ENCODE measurements at places on chromosomes 1 and 21.
A peak's percentile ranks its signal among the peaks of the same experiment; 100 is the strongest.

- no peak for DNase-seq
Measured at GRCh38 chr21:32476661-32477423, 64.3 kb downstream of the EVA1C start.

DNA sequence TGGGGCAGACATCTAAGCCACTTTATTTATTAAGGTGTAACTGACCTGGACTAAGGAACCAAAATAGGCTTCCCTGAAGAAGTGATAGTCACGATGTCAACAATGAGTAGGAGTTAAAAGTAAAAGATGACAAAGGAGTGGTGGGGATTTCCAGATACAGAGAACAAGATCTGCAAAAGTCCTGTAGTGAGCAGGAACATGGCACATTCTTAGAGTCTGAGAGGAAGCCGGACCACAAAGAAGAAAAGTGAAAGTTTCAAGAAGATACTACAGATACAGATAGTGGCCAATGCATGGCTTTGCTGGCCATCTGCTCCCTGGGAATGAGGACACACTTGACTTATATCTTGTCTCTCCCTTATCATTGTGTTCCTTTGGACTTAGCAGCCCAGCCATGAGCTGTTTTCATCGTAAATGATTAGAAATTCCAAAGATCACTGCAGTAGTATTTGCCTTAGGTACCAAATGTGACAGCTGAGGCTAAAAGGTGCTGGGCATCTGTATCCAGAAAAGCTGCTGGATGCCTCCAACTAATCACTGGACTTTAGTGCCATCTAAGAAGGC is 302.4 kb upstream of the NR5A2 start:
- peak; percentile 80 for DNase-seq

DNA sequence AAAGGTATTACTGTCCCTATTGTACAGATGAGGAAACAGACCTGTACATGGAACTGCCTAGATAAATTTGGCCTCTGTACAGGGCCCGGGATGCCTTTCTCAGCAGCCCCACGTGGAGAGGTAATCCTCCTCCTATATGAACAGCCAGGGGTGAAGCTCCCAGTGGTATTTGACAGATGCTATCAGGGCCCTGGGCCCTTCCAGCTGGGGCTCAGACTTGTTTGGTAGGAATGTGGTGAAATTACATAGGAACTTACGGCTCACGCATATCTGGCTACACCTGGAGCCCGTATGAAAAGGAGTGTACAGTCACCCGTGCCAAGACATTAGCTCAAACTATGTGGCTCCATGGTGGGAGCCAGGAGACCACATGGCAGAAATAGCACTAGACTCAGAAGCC is 24.8 kb upstream of the TCEA3 start:
- DNase-seq = no peak

DNA sequence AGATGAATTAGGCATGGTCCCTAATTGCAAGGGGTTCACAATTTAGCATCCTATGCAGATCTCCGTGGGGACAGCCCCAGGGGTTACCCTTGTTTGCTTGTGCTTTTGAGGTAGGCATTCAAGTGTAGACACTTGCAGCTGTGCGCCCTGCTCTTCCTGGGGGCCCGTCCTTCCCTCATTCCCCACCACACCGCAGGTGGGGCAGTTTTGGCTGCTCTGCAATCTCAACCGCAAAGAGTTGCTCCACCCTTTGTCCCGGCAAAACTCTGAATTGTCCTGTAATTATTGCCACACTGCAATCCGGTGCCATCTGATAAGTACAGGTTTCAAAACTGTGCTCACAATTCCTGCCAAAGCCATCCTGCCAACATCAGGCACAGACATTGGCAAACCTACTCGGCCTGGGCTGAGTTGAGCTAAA is 65.4 kb upstream of the LYST start:
- DNase-seq = no peak

GRCh38 chr1:184696403-184696802 is 58.3 kb downstream of the EDEM3 start:
- no peak for DNase-seq

- no peak for DNase-seq
Measured at GRCh38 chr1:226400519-226401354, 7.2 kb downstream of the PARP1 start.

DNA sequence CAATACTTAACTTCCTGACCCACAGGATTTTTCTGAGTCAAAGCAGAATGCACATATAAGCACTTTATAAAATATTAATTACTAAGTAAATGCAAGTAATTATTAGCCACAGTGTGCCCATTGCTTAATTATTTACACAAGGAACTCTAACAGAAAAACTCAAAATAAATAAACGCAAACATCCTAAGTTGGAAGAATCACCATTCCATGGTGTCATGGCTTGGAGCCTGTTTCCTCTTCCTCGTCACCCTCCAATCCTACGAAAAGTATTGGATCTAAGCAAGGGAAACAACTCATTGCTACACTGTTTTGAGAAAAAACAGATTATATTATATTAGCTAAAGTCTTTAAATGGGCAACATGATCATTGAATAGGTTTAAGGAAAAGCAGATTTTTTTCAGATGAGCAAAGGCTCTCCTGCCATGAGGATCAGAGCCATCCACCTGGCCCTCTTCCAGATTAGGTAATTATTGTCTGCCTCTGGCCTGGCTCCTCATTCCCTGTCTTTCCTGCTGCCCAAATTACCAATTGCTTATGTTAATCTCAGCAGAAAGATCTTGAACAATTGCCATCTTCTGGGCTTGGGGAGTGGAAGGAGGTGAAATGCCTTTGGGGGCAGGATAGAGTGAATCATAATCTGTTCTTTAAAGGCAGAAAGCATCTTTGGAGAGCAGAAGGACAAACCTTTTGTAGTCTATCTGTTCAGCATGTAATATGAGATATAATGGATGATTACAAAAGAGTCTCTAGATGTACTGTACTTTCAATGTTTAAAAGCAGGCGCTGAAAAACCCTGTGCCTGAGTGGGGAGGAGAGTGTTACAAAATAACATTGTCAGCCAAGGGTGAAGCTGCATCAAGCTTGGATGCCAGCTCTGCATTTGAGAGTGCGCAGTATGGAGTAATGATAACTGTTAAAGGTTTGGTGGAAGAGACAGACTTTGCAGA is 121.2 kb downstream of the DUSP10 start:
- DNase-seq = no peak

DNA sequence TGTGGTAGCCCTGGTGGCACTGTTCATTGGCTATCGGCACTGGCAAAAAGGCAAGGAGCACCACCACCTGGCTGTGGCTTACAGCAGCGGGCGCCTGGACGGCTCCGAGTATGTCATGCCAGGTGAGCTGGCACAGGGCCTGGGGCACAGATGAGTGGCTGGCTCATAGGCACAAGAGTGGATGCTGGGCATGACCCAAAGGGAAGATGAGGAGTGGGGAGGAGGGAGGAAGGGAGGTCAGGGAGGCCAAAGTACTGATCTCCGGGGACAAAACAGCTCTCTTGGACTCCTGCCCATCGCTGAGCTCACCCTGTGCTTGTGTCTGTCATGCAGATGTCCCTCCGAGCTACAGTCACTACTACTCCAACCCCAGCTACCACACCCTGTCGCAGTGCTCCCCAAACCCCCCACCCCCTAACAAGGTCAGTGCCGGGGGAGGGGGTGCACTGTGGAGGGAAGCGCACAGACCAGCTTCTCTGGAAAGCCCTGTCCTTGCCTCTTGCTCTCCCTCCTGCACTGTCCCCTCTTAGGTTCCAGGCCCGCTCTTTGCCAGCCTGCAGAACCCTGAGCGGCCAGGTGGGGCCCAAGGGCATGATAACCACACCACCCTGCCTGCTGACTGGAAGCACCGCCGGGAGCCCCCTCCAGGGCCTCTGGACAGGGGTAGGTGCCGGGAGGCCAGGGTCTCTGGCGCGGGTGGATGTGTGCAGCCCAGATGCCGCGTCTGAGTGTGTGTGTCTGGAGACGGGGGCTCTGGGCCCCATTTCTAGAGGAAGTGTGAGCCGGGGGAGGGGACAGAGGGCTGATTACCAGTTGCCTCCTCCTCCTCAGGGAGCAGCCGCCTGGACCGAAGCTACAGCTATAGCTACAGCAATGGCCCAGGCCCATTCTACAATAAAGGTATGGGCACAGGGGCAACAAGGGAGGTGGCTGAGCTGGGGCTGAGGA is 7.3 kb upstream of the LRRC71 start:
- no peak for DNase-seq

DNA sequence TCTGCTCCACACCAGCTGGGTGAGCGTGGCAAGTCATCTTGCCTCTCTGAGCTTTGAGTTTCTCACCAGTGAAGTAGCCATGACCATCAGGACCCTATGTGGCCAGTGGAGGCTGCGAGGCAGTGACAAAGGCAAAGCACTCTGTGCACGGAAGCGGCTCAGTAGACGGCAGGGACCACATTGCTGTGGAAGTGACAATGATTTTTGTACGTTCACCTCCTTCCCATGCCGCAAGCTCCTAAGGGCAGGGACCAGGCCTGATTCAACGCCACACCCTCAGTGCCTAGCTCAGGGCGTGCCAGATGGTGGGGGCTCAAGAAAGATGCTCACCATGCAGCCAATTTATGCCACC is 210.5 kb downstream of the MATN1 start:
- no peak for DNase-seq

DNA sequence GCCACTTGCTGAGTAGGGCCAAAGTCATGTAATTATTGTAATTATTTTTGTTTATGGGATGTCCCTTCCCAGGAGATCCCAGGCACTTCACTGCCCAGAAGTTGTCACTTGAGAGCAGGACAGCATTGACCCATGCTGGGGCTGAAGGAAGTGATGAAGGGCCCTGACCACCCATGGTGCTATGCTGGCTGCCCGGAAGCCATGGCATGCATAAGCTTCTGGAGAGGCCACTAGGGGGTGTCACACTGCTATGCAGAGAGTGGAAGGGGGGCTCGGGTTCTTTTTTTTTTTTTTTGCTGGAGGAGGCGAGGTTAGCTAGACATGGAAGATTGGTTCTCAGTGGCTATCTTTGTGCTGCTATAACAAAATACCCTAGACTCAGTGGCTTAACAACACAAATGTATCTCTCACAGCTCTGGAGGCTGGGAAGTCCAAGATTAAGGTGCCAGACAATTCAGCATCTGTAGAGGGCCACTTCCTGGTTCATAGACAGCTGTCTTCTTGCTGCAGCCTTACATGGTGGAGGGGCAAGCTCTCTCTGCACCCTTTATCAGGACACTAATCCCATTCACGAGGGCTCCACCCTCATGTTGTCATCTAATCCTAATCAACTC is 84.9 kb downstream of the CNIH3 start:
- DNase-seq = peak; percentile 18

GRCh38 chr1:40096646-40096976 is 441 bp downstream of the PPT1 start:
- DNase-seq = no peak

- peak; percentile 58 for DNase-seq
Measured at GRCh38 chr1:117368116-117369108, 1.2 kb downstream of the MAN1A2 start.

DNA sequence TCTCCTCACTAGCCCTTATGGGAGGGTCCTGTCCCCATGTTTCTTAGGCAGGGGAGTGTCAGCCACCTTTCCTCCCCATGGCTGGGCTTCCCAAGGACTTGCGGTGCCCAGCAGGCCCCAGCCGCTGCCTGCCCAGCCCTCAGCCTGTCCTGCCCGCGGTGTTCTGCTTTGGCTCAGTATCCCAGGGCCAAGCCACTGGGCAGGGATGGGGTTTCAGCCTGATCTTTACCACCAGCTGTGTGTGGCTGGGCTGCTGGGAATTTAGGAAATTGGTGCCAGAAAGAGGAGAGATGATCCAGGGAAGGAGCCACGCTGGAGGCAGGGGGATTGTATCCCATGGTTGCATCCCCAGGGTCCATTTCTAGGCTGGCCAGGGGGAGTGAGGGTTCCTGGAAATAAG is 6.9 kb upstream of the IGFN1 start:
- DNase-seq = no peak

DNA sequence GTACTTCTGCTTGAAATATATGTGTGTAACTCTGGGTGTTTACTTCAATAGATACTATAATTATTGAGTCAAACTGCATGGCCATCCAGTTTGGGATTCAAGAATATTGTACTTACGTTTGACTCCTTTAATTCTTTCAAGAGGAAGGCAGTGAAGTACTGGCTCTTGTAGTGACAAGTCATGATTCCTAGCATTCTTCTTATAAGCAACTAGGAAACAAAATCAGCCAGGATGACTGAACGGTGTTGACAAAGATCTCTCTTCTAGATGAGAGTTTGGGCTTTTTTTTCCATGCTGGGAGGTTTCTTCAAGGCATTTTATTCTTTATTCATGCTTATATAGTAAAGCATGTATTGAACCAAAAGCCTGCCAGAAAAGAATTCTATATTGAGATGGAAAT is 58.3 kb downstream of the CLEC20A start:
- DNase-seq = no peak

GRCh38 chr1:182674346-182675246 is 9.8 kb downstream of the RGS8 start:
- no peak for DNase-seq

GRCh38 chr1:186286615-186287315 is 88.3 kb downstream of the TPR start:
- DNase-seq = no peak

- DNase-seq = no peak
Measured at GRCh38 chr1:117886101-117886795, 43.2 kb downstream of the GDAP2 start.

DNA sequence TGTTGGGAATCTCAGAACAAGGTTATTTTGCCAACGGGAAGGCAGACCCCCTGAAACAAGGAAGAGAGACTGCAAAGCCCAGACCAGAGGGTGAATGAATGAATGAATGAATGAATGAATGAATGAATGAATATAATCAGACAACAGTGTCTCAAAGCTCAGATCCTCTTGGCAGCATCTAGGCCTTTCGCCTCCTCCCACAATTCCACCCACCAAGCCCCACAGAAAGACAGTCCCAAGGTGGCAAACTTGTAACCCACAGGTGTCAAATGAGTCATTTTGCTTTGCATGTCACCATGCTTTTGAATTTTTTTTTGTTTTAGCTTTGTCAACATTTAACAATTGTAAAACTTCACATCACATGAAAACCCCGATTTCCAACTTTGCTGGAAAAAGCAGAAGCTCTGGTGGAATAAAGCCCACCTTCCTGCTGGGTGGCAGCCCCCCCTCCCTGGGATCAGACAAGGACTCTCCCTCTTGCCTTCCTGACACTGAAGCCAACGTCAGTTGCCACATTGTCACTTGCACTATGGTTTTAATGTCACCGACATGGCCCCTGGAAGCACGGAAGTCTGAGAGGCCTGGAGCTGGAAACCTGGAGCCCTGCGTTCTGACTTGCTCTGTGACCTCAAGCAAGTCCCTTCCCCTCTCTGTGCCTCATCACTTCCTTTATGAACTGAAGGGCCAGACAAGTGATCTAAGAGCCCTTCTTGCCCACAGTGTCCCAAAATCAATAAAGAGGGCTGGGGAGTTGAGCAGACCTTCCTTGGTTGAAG is 134.6 kb upstream of the RUNX3 start:
- no peak for DNase-seq

DNA sequence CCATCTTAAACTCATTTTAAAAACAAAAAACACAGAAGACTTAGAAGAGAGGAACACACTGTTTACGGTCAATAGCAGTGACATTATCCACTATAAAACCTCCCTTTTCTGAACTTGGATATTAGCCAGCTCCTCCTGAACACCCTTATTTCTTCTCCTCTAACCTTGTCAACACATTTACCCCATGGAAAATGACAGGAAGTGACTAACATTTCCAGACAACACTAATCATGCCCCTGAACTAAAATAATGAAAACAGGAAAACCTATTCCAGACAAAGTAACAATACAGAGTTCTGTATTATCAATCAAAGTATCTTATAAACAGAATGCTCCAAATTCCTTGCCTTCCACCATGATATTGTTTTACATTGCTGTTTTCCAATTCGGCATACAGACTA is 45.3 kb downstream of the PALMD start:
- no peak for DNase-seq
